ENCODE measurements at places on chromosomes 6 and 20. TPM values are rescaled to one million over a fixed set of nuclear protein-coding genes. Genes with fewer than 3 reads are reported as not detected.

The DDX43 gene
- not detected for total RNA-seq

The BCAS1 gene
- 0.36 TPM for total RNA-seq

The SGK1 gene
- total RNA-seq = 133 TPM

The SLC26A8 gene
- total RNA-seq = 0.10 TPM

The LAMA5 gene
- total RNA-seq = 400 TPM

The MUC22 gene
- 0.03 TPM for total RNA-seq

The SYCP2 gene
- 0.30 TPM for total RNA-seq

All from A549 treated with Hydrocortisone at 1 μM for 4 hours (cell line).